ENCODE measurements at places on chromosomes 13 and 19.

GRCh38 chr13:113639616-113640262, 18.3 kb downstream of the ATP4B start:
- DNase-seq = no peak

GRCh38 chr13:65966991-65967451, 1263.1 kb downstream of the PCDH9 start:
- no peak for DNase-seq

- DNase-seq = no peak
Observed at GRCh38 chr19:289651-290371, 1.4 kb downstream of the PLPP2 start.

- peak; percentile 26 for DNase-seq
Observed at GRCh38 chr13:41054212-41054877, 7.0 kb upstream of the WBP4 start.
